Renal cortical epithelial cell (primary cell): ENCODE measurements at places on chromosomes 4 and X. TPM values are rescaled to one million over a fixed set of nuclear protein-coding genes. Genes with fewer than 3 reads are reported as not detected.

DNA sequence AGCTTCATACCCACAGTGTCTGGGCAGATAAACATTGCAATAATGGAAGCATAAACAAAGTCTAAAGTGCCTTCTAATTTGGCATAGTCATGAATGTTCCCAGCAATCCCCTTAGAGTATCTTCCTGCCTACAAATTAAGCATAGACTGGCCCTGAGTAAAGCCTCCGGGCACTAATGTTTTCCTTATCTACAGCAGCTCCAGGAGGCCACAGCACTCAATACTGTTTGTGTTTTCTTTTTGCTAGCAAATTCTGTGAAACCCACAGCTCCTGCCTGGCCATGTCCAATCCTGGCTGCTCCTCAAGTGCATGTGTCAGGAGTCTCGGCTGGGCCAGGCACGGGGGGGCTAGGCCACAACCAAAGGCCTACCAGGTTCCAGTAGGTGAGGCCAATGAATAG is 102.7 kb upstream of the TBC1D9 start:
- no peak for DNase-seq

GRCh38 chr4:19402581-19403065 is 849.1 kb upstream of the SLIT2 start:
- DNase-seq, result no peak

GRCh38 chr4:38805530-38806145 is 1.0 kb upstream of the TLR1 start:
- peak; percentile 37 for DNase-seq

GRCh38 chrX:153226344-153227185 is 47.5 kb downstream of the MAGEA1 start:
- peak; percentile 72 for DNase-seq

DNA sequence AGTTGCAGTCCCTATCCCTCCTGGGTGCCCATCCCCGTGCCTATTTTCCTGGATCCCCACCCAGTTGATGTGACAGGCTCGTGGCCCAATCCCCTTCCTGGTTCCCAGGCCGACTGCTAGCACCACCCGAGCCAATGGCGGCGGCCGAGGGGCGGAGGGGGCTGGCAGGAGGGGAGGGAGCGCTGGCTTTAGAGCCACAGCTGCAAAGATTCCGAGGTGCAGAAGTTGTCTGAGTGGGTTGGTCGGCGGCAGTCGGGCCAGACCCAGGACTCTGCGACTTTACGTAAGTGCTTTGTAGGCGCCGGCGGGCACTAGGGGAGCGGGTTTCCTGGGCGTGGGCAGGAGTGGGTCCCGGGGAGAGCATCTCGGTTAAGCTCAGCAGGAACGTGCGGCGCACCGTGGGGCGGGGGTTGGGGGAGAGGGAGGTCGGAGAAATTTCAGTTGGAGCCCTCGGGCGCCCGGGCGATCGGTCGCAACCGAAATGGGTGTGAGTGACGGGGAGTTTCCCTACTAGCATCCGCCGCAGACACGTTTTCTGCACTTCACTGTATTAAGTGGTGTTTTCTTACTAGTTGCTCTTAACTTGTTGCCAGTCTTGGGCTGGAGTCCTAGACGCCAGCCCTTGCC is at the start of gene PLS3:
Gene PLS3 (plus strand): TSS at position 197 of the 627 bp plus-strand sequence. CDS start 49,077 bp downstream, outside the sequence.
- no peak for DNase-seq

SPANXN4 gene
- total RNA-seq, result not detected in 2 replicates

DNA sequence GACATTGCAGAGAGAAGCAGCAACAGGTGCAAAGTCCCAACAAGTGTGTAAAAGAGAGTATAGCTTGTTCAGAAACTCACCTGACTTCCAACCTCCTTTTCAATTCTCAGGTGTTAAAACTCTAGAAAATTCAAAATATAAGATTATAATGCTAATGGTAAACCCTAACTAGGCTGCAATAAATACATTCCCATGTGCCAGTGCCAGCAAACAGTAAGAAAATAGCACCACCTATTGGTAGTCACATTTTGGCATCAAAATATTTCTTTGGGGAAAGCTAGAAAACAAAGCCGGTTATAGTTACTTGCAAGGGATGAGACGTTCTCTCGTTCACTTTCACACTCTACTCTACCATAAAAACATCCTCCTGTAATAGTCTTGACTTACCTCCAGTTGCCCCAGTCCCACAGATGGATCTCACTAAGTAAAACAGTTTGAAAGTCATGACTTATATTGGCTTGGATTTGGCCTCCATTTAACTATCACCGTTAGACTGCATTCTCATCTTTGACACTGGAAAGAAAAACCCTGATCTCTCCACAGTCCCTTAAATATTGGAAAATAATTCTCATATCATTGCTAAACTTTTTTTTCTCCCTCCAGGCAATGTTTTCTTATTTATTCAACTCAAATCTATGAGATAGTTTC is 9.6 kb downstream of the BMP3 start:
- peak; percentile 29 for DNase-seq

DNA sequence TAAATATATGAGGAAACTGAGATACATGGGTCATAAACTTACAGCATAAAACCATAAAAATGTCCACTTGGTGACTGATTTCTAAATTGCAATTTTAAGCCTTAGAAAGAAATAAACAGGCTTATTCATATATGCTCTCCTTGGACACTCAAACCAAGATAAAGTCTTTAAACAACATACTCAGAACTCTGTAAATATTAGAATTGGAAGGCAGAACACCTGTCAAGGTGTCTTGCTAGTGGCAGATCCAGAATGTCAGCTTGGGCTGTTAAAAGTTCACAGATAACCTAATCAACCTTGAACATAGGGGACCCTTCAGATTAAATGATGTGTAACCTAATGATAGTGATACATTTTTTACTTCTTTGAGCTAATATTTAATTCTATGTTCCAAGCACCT is 208.1 kb upstream of the ARSJ start:
- no peak for DNase-seq

DNA sequence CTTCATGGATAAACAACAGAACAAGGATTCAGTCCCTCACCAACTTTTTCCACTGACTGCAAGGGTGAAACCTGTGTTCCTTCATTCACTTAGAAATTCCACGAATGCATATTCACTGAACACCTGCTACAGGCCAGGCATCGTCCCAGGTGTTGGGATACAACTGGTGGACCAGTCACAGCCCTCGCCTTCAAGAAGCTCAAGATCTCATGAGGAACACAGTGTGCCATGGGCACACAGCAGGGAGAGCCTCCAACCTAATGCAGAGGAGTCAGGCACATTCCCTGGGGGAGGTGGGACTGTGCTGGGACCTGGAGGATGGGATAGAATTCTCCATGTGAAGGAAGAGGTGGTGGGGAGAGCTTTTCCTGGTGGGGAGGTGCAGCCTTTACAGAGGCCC is 107.6 kb upstream of the PDLIM3 start:
- no peak for DNase-seq

- DNase-seq, result peak; percentile 76
These were observed 1.2 kb downstream of the MGST2 start for GRCh38 chr4:139666735-139667281.

VGLL1 gene
- total RNA-seq, result 3.3 TPM in 1 of 2 replicates, not detected in the other

DNA sequence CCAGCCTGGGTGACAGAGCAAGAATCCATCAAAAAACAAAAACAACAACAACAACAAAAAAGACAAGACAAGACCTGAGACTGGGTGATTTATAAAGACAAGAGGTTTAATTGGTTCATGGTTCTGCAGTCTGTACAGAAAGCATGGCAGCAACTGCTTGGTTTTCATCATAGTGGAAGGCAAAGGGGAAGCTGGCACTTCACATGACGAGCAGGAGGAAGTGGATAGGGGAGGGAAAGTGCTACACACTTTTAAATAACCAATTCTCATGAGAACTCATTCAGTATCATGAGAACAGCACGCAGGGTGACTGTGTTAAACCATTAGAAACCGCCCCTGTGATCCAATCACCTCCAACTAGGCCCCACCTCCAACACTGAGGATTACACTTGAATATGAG is 28.4 kb upstream of the SLC10A7 start:
- DNase-seq, result no peak

DNA sequence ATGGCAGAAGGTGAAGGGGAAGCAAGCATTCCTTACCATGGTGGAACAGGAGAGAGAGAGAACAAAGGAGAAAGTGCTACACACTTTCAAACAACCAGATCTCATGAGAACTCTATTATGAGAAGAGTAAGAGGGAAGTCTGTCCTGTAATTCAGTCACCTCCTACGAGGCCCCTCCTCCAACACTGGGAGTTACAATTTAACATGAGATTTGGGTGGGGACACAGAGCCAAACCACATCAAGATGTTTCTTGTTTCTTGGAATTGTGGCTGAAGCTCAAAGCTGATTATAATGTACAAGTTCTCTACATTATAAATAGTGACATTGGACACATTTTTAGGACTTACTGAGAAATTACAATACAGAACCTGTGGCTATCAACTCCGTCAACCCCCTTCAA is 29.5 kb upstream of the TAPT1 start:
- DNase-seq, result no peak

DNAAF6 gene
- not detected in 2 replicates for total RNA-seq

REELD1 gene
- not detected in 2 replicates for total RNA-seq

- peak; percentile 36 for DNase-seq
These were observed 2.2 kb downstream of the PLXNB3 start for GRCh38 chrX:153766098-153766817.

DNA sequence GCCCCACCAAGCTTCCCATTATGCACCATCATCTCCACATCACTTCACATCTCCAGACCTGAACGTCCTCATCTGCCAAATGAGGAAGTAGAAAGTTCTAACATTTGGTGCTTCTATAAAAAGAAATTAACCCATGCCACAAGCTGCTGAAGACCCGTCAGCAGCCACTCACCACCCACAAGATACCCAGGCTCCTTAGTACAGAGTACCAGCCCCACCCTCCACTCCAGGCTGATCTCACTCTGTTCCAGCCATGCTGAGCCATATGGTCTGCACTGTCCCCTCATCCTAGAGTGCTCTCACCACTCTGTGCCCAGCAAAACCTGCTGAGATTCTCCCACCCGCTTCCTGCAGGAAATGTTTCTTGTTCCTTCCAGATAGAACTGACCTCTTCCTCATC is 240.8 kb upstream of the PPARGC1A start:
- no peak for DNase-seq

DNA sequence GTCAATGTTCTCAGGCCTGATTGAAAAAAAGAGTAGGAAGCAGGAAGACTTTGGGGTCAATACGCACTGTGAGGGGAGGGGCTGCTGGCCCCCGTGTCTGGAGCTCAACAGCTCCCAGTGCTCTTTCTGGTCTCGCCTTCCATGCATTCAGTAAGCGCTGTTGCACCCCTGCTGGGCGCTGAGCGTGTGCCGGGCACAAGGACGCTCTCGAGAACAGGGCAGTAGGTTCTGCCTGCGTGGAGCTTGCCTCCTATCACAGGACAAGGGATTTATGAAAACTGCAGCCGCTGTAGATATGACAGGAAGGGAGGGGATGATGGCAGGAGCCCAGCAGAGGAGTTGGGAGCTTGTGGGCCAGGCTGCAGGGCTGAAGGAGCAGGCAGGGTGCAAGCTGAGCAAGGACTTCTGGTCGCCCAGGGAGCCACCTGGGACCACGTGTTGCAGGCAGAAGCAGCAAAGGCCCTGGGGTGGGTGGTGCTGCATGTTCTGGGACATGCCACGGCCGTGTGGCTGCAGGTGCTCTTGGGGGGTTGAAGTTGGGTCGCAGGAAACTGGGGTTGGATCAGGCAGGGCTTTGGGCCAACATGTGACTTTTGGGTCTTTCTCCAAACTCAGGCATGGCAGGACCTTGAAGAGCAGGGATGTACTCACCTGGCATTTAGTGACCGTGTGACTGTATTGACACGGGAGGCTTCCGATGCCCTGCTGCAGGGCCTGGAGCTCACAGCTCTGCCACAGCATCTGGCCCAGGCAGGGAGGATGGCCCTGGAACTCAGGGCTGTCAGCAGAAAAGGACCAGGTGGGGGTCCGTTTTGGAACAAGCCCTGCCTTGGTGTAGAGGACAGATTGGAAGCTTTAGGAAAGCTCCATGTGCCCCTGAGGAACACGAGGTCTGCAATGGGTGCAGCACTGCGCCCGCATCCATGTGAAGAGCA is 97.9 kb downstream of the CPZ start:
- no peak for DNase-seq

- peak; percentile 100 for DNase-seq
These were observed 279.8 kb upstream of the BOD1L1 start for GRCh38 chr4:13907255-13907751.

DNA sequence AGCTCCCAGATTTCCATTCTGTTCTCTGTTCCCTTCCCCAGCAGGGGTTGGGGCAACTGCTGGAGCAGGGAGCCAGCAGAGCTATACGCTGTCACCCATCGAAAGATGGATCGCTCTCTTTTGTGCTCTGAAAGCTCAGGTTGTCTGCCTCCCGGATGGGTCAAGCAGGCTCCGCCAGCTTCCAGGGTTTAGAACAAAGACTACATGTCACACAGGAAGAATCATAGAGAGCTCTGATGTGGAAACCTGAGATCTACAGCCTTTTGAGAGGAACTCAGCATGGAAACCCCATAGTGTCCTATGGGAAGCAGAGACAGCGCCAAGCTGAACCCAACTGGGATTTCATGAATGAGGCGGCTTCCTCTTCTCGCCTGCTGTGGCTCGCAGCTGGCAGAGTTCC is 205.4 kb downstream of the HS3ST1 start:
- no peak for DNase-seq

- no peak for DNase-seq
These were observed 1039.9 kb downstream of the GLUD2 start for GRCh38 chrX:122087341-122087740.

GRCh38 chr4:138085736-138086305 is 156.3 kb downstream of the SLC7A11 start:
- no peak for DNase-seq

- DNase-seq, result peak; percentile 48
These were observed 7.6 kb upstream of the HSD17B10 start for GRCh38 chrX:53441531-53442321.

ANOS1 gene
- total RNA-seq, result 1.9 TPM in 2 replicates

EVC2 gene
- 6.6 and 14.7 TPM in 2 replicates for total RNA-seq

DNA sequence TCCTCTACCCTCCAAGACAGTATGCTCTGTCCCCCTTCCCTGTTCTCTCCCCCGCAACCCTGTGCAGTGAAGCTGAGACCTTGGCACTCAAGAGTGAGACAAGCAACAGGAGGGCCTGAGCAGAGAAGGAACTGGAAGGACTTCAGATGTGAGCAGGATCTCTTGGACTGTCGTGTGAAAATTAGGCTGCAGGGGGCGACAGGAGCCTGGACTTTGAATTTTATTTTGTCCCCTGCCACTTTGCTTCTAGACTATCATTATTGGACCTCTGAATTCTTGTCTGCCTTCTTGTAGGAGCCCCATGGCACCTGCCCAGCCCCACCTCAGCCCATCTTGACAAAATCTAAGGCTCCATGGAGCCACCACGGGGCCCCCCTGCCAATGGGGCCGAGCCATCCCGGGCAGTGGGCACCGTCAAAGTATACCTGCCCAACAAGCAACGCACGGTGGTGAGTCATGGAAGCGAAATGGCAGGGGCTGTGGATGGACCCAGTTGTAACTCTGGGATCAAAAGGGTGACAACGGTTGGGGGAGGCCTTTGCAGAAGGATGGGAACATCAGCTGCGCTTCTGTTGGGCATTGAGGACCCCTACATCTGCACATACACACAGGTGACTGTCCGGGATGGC is 1.7 kb downstream of the ARAF start:
- no peak for DNase-seq

MGST2 gene
- 27.0 and 48.1 TPM in 2 replicates for total RNA-seq

DNA sequence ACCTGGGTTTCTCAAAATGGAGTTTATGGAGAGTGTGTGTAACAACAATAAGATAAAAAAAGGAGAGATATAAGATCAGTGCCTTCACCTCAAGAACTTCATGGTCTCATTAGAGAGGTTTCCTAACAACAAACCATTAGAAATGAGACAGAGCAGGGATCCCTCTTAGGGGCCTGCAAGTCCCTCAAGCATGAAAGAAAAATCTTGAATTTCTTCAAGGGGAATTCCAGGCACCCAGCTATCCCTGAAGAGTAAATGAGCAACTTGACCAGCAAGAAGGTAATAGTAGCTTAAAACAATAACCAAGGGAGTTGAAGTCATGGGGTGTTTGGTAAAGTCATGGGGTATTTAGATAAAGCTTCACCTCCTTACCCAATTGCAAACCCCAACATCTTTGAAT is 49.7 kb upstream of the TLR3 start:
- peak; percentile 83 for DNase-seq
